GM13976 (cell line): ENCODE measurements at places on chromosomes 7 and 10.

GRCh38 chr10:20957744-20958143 lies 60.6 kb upstream of the NEBL start:
- DNase-seq = no peak

DNA sequence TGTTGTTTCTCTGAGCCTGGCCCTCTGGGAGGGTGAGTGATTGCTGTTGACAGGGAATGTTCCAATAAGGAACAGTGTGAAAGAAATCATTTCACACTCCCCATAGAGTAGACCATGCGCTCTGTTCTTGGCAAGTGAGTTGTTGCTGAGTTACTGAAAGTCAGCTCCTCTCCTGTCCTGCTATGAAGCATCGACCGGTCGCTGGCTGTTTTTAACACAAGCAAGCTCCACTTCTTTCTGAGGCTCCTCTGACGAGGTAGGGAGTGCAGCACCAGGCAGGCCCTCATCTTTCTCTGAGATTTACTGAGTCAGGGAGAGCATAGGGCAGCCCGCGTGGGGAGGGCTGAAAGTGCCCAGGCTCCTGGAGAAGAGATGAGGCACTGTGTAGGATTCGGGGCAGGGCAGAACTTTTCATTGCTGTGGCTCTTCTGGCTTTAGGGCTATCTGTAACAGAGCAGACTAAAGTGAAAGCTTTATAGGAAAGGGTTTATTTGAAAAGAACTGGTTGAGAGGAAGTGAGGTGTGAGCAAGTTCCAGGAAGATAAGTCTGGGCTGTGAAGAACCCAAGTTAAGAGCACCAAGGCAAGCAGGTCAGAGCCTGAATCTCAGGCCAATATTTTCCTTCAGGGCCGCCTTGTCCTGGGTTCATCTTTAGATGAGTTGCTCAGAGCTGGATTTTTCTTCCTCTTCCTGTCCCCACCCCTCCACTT lies 332.2 kb downstream of the CCSER2 start:
- no peak for DNase-seq

DNA sequence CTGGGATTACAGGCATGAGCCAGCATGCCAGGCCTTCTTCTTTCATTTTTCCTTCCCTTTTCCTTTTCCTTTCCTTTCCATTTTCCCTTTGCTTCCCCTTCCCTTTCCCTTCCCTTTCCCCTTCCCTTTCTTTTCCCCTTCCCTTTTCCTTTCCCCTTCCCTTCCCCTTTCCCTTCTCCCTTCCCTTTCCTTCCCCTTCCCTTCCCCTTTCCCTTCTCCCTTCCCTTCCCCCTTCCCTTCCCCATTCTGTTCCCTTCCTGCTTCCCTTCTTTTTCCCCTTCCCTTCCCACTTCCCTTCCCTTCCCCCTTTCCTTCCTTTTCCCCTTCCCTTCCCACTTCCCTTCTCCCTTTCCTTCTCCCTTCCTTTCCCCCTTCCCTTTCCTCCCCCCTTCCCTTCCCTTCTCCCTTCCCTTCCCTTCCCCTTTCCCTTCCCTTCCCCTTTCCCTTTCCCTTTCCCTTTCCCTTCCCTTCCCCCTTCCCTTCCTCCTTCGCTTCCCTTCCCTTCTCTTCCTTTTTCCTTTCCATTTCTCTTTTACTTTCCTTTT lies 712.2 kb upstream of the POM121L12 start:
- DNase-seq = no peak

DNA sequence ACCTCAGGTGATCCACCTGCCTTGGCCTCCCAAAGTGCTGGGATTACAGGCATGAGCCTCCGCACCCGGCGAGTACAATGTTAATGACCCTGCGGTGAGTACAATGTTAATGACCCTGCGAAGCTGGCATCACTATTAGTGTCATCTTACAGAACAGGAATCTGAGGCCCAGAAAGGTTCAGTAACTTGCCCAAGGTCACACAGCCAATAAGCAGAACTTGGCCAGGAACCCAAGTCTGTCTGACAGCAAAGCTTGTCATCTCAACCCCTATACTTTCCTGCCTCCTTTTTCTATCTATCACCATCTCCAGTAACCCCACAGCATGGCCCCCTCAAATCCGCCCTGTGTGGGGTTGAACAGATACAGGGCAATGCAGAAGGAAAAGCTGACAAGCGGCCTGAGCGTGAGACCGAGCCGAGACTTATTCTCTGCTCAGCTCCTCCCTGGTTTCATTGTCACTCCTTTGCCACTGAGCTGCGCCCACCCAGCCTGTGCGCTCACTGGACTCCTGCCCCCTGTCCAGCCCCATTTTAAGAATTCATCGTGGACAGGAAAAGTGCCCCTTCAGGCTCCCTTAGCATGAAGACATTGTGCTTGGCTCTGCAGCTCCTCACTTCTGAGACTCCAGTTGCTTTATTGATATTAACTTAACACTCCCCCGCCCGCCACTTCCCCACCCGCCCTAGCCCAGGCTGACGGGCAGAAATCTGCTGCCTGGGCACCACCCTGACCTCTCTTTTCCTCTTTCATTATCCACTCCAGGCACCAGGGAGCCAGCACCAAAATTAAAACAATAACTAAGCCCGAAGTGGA lies 58.1 kb upstream of the LBX1 start:
- DNase-seq = no peak

- no peak for DNase-seq
These were observed 125.0 kb upstream of the GJD4 start for GRCh38 chr10:35480142-35480541.

DNA sequence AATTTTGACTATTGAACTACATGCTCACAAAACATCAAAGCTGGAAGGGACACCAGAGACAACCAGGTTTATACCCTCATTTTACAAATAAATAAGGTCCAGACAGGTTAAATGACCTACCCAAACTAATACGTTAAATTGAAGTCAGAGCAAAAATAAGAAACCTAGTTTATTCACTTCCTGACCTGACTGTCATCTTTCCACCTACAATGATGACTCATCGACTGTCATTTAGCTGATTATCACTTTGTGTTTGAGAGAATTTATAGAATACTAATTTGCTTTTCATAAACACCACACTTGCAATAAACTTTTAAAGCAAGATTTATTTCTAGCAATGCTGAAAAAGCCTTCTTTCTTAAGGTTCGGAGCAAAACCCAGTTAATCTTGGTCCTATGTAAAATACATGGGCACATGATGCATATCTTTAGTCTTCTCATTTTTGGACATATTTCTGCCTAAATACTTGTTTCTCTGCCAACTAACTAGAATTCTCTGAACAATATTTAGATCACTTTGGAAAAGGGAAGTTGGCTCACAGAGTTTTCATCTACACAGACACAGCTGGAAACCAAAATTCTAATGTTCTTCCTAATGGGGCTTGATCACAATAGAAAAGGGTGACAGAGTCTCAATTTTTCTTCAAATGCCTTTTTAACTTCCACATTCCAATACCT lies 16.7 kb upstream of the LRRN3 start:
- no peak for DNase-seq

DNA sequence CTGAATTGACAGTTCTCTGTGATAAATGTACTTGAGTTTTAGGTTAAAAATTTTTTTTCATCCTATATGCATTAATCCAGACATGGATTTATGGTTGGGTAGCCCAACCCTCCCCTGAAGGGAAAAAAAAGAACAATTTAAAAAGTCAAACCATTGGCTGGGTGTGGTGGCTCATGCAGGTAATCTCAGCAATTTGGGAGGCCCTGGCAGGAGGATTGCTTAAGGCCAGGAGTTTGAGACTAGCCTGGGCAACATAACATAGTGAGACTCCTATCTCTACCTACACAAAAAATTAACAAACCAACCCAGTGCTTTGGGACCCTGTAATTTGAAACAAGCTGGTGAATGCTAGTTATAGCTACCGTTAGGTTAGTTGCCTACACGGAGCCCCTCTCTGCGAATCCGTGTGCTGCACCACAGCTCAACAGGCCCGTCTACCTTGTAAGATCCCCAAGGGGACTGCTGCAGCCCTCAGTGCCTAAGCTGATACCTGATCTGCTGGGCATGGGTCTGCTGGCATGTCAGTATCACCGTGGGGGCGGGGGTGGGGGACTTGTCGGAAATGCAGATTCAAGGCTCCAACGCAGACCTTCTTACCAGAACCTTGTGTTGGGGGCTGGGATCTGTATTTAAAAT lies 32.8 kb downstream of the TSPAN14 start:
- no peak for DNase-seq

- no peak for DNase-seq
These were observed 76.8 kb downstream of the CLEC2L start for GRCh38 chr7:139600306-139600705.

DNA sequence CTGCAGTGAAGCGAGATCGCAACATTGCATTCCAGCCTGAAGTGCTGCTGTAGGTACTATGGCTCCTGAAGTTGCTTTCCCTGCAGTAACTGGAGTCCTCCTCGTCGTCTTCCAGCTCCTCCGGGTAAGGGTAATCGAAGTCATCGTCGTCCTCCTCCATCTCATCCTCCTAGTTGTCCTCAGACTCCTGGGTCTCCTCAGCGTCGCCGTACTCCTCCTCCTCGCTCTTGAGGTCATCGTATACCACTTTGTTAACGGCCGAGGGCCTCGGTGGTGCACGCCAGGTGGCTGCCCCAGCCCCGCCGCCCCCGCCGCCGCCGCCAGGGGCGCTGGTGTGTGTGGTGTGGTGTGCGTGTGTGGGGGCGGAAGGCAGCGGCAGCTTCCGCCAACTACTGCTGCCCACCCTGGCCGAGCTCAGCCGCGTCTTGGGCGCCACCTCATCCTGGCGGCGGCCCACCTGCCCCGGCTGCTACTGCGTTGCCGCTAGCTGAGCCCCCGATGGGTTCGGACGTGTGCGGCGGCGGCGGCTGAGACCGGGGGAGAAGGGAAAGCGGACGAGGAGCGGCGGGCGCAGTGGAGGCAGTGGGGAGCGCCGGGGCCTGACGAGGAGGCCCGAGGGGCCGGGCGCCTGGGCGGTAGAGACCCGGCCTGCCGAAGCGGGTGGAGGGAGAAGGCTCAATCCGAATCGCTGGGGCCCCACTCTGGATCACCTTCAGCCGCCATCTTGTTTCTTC lies 11.8 kb upstream of the ACBD5 start:
- DNase-seq = peak; percentile 86

DNA sequence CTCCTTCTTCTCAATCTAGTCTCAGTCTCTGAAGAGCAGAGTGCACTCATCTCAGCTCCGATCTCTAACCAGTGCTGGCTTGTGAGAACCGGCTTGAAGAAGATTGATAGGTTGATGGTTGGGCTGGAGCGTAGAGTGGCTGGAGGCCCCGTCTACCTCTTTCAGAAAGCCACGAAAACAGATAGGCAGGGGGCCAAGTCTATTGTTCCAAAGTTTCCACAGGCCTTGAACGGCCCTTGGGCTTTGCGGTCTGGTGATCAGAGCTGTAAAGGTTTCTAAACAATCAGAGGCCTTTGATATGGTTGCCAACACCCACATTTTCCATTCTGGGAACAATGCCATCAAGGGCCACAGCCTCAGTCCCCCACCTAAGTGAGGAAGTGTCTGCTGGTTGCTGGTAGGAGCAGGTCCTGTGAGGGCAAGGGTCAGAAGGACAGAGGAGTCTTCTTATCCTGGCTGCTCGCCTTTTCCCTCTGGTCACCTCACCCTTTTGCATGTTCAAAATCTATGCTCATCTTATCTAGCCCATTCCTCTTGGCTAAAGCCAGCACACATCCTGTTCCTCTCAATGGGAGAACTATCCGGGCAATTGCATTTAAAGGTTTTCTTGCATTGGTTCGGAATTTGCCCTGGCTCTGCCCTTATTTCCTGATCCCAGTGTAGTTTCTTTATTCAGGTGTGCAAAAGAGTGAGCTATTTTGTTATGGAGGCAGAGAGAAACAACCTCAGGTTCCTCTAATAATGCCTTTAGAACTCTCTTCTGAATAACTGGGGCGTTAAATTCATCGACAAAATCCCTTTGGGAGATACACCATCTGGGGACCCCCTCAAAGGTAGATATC lies 70.3 kb upstream of the KMT2E start:
- DNase-seq = peak; percentile 56

DNA sequence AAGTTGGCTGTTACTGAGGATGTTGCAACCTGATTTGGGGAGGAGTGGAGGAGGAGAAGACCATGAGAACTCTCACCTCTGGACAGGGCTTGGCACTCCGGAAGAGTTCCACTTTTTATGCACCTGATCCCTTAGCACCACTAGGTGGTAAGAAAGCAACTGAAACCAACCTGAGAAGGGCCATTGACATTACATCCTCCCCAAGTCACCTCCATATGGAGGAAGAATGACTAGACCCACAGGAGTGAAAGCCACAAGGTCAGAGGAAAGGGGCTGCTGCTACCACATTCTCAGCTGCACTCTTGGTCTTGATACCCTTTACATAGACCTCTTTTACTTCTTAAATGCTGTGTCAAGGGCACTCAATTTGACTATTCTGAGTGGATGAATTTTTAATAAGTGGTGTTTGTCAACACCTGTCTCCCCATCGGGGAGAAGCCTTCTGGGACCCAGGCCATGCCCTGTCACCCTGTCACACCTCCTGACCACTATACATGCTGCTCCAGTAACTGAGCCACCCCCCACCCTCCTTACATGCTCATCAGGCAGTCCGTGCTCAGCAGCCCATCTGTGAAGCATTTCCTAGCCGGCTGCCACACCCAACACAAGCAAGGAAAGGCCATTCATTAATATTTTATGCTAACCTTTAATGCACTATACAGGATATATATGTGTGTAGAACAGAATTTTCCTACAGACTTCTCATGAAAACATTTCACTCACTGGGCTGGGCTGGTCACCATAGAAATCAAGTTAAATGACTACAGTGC lies 362.9 kb downstream of the GFRA1 start:
- no peak for DNase-seq

DNA sequence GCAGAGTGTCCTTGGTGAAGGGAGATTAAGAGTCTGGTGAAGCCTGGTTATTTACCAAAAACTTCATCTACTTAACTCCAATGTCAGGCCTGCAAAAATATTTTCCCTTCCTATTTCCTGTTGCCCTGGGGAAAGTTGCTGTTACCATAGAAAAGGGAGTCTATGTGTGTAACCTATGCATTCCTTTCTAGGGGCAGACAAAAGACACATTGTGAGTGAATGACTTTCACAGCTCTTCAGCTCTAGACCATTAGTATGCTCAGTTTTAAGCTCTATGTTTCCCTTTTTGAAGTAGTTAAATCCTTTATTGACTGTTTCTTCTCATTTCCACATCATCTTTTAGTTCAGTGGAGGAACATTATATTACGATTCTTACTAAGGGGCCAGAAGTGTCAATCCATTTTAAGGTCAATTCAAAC lies 45.6 kb upstream of the SGCE start:
- DNase-seq = no peak

DNA sequence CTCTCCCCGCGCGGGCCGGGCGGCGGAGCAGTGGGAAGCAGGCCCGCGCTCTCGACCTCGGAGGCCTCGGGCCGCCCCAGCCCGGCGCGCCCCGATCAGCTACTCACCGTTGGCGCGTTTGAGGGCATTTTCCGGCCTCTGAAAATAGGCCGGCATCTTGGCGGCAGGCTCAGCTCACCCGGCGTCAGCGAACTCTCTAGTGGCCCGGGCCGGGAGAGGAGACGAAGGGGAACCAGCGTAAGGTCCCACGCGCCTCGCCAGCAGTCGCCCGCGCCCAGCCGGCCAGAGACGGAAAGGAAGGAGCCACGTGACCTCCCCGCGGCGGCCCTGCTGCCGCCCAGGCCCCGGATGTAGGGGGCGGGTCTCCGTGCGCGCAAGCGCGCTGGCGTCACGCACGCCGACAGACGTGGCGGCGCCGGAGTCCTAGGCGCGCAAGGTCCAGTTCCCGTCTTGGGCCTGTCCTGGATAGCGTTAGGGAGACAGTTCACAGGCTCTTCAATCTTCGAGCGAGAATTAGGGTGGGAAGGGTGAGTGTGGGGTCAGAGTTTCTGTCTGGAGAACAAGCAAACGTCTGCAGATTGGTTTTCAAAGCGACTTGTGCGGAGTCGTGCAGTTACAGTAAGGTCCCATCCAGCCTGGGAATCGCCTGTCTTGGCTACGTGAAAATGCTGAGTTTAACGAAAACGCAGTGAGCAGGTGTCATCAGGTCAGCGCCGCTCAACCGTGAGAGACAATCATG lies at the start of gene EIF3A:
Gene EIF3A, minus strand, starts transcription at position 297 of the 739 bp plus-strand sequence. Its CDS starts 141 bp downstream, at position 156.
- DNase-seq = peak; percentile 96
